Activated naive CD8-positive, alpha-beta T cell treated with anti-CD3 and anti-CD28 coated beads, Interleukin-2, amount 10 ng/mL, durations not matched to agents 7 days and 5 days (primary cell): ENCODE measurements at places on chromosomes 5 and 9.

- DNase-seq: no peak
Measured at GRCh38 chr5:78308703-78309102, 14.2 kb upstream of the AP3B1 start.

- no peak for DNase-seq
Measured at GRCh38 chr9:115254287-115255180, 136.6 kb upstream of the TNC start.

DNA sequence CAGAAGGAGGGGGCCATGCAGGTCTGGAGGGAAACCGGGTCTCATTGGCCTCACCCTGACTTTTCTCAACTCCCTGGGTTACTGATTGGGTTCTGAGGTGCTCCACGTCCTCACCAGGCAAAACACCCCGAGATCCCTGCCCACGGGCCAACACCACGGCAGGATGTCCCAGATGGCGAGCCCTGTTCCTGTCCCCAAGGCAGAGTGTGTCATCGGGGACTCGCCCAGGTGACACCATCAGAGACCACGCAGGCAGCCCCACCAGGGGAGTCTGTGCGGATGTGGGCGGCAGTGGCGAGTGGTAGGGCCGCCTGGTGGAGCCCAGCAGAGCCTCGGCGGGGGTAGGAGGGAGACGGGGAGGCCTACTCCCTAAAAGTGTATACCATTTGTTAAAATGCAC is 59.0 kb upstream of the UBAC1 start:
- no peak for DNase-seq

DNA sequence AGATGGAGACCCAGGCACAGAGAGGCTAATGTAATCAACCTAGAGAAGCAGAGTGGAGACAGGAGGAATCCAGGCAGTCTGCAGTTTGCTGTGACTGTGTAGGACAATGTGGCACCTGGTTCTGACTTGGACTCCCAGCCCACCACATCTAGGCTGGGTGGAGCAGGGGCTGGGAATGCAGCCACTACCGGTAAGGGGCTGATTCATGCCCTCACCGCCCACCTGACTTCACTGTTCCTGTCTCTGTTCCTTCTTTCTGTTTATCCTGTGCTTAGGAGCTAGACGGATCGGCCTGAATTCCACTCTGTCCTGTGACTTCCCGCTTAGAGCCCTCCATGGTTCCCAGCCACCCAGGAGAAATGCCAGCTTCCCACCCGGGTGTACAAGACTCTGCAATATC is 2.6 kb downstream of the PDLIM4 start:
- no peak for DNase-seq

GRCh38 chr9:30078195-30078594 is 2306.2 kb upstream of the ACO1 start:
- DNase-seq: no peak

- no peak for DNase-seq
Measured at GRCh38 chr9:128160603-128160987, 530 bp downstream of the BBLN start.

DNA sequence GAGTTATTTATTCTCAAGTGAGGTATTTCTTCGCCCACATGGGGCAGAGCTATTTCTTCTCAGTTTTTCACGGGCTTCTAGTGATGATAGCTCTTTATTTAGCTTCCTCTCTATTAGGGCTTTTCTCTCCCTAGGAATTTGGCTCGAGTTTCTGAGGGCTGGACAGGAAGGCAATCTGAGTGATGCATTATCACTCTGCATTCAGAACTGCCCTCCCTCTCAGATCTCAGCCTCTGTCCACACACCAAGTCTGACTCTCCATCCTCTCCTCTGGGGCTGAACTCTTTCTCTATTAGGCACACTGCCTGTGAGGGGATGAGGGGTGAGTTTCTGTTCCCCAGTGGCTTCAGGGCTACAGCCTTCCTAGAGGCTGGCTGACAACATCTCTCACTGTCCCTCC is 14.9 kb upstream of the SCAMP1 start:
- DNase-seq: no peak
